NB4 (cell line): ENCODE measurements at places on chromosomes 3 and 15.
A peak's percentile ranks its signal among the peaks of the same experiment; 100 is the strongest.

GRCh38 chr3:82229397-82229796 is 468.0 kb upstream of the GBE1 start:
- DNase-seq: no peak

GRCh38 chr3:54307566-54308180 is 185.3 kb downstream of the CACNA2D3 start:
- DNase-seq: no peak

- DNase-seq: no peak
Observed at GRCh38 chr3:149407898-149408297, 30.4 kb upstream of the TM4SF1 start.

DNA sequence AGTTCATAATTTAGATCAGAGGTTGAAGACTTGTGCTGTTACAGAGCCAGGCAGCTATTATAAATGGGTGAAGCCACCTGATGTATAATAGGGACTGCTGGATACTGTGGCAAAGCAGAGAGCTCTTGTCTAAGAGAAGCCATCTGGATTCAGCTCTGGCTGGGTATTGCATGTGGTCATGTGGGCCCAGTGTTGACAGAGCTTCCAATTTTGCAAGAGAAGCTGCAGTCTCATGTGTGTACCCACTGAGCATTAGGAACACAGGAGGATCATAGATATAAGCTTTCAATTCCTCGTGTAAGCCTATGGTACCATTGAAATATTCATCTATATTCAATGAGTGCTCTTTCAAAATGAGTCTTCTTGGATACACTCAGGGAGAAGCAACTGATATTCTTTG is 303.9 kb upstream of the SLCO3A1 start:
- peak; percentile 7 for DNase-seq

DNA sequence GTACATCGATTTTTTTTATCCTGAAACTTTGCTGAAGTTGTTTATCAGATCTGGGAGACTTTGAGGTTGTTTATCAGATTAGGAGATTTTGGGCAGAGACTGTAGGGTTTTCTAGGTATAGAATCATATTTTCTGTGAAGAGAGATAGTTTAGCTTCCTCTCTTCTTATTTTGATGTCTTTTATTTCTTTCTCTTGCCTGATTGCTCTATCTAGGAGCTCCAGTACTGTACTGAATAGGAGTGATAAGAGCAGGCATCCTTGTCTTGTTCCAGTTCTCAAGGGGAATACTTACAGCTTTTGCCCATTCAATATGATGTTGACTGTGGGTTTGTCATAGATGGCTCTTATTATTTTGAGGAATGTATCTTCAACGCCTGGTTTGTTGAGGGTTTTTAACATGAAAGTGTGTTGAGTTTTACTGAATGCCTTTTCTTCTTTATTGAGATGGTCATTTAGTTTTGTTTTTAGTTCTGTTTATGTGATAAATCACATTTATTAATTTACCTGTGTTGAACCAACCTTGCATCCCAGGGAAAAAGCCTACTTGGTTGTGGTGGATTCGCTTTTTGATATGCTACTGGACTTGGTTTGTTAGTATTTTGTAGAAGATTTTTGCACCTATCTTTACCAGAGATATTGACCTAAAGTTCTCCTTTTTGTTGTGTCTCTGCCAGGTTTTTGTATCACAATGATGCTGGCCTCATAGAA is 14.9 kb upstream of the DNAAF4 start:
- no peak for DNase-seq

DNA sequence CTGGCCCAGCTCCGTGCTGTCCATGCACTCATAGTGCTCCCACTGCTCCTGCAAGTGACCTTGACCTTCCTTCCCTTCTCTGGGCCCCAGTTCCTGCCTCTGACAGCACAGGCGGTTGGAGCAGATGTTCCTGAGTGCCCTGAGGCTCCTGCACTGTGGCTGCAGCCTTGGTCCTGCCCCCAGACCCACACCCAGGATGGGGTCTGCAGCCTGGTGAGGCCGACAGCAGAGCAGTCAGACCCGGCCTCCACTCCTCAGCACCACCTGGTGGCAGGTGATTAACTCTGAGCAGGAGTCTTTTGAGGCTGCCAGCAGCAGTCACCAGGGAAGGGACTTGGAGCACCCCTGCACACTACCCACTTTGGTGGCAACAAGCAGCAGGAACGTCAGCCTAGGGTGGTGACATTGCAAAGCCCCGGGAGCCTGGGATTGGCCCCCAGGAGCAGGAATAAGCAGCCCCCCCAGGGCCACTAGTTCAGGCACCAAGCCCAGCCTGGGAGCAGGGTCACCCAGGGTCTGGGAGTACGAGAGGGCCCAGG is 64.6 kb downstream of the CYP11A1 start:
- peak; percentile 53 for DNase-seq

GRCh38 chr3:64460877-64461276 is 226.9 kb downstream of the ADAMTS9 start:
- no peak for DNase-seq
